ENCODE measurements at places on chromosomes 1 and 21.

- H3K27me3 ChIP-seq, result no peaks in the 10 kb centered on the region
- no peak for DNase-seq
- H3K4me1 ChIP-seq, result no peaks in the 10 kb centered on the region
- H3K36me3 ChIP-seq, result no peaks in the 10 kb centered on the region
Measured at GRCh38 chr1:175618559-175618958, 124.8 kb downstream of the TNR start.

DNA sequence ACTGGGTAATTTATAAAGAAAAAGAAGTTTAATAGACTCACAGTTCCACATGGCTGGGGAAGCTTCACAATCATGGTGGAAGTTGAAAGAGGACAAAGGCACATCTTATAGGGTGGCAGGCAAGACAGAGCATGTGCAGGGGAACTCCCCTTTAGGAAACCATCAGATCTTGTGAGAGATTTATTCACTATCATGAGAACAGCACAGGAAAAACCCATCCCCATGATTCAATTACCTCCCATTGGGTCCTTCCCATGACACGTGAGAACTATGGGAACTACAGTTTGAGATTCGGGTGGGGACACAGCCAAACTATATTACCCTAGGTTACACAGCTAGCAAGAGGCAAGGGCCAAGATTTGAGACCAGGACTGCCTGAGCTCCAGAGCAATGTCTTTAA, 30.4 kb upstream of the SOX13 start:
- no peak overlapping the region for H3K4me3 ChIP-seq
- no peaks in the 10 kb centered on the region for H3K27me3 ChIP-seq
- H3K4me1 ChIP-seq, result peaks cover 8% of the 10 kb centered on the region
- no peaks in the 10 kb centered on the region for H3K36me3 ChIP-seq

DNA sequence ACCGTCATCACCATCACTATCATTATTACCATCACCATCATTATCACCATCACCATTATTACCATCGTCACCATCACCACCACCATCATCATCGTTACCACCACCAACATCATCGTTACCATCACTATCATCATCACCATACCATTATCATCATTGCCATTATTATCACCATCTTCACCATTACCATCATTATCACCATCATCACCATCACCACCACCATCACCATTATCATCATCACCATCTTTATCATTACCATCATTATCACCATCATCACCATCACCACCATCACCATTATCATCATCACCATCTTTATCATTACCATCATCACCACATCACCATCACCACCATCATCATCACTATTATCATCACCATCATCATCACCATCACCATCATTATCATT, 112.9 kb downstream of the AJAP1 start:
- H3K4me3 ChIP-seq, result no peak overlapping the region
- no peaks in the 10 kb centered on the region for H3K4me1 ChIP-seq
- H3K27ac ChIP-seq, result no peak overlapping the region
- DNase-seq, result no peak
- no peaks in the 10 kb centered on the region for H3K27me3 ChIP-seq
- H3K36me3 ChIP-seq, result no peaks in the 10 kb centered on the region

GRCh38 chr1:29811727-29812407, 575.5 kb downstream of the PTPRU start:
- no peak for DNase-seq
- no peaks in the 10 kb centered on the region for H3K27me3 ChIP-seq
- no peak overlapping the region for H3K4me3 ChIP-seq
- H3K27ac ChIP-seq, result no peak overlapping the region
- H3K4me1 ChIP-seq, result no peaks in the 10 kb centered on the region
- no peaks in the 10 kb centered on the region for H3K36me3 ChIP-seq

DNA sequence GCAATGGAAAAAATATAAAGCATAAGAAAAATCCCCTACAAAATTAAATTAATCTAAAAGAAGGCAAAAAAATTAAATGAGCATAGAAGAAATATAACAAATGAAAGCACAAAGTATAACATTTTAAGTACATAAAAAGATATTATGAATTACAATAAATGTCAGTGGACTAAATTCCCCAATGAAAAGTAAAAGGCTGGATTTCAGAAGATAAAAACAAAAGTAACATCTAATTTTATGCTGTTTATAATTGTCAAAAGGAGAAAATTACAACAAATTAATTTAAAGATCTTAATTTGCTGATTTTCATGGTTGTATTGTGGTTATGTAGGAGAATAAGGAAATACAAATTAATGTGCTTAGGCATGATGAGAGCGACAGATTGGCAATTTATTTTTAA, 92.8 kb downstream of the NGF start:
- H3K27me3 ChIP-seq, result no peaks in the 10 kb centered on the region
- DNase-seq, result no peak
- no peak overlapping the region for H3K4me3 ChIP-seq

DNA sequence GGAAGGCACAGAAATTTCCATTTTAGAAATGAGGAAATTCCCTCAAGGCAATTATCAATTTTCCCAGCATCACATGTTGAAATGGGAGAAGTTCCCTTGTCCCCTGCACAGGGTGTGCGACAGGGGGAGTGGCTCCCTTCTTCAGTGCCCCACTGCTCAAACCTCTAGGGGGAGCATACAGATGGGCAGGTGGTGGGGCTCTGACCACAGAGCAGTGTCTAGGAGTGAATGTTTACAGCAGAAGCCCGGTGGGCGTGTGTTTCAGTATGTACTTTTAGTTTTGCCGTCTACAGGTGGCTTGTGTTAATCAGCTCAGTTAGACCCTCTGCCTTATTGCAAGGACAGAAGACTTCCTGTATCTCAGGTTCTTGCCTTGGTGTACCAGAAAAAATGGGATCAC, 493.7 kb upstream of the PLXNA2 start:
- H3K36me3 ChIP-seq, result no peaks in the 10 kb centered on the region
- DNase-seq, result no peak
- H3K27ac ChIP-seq, result no peak overlapping the region
- no peaks in the 10 kb centered on the region for H3K27me3 ChIP-seq
- no peaks in the 10 kb centered on the region for H3K4me1 ChIP-seq

DNA sequence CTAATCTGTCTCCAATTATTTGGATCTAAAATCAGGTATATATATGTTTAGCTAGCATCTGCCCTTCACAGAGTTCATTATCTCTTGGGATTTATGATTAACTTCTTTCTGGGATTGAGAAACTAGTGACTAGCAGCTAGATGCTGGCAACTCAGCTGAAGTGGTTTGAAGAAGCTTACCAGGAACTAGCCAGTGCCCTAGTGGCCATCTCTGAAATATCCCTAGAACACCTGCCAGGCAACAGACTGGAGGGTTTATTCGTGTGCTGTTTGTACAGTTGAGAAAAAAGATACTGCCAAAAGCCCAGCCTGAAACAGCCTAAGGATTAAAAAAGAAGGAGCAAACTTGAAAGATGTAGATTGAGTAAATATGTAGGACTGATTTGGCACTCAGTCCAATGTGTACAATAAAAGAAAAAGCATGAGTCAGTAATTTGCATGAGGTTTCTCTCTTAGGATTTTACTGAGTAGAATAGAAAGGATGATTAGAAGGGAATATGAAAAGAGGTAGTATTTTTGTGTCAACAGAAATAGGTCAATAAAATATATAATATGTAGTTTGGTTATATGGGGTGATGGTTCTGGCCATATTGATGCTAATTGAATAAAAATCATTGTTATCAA, 1144.6 kb upstream of the ADGRL2 start:
- no peak overlapping the region for H3K27ac ChIP-seq
- H3K27me3 ChIP-seq, result no peaks in the 10 kb centered on the region
- DNase-seq, result no peak
- no peaks in the 10 kb centered on the region for H3K4me1 ChIP-seq

- no peak overlapping the region for H3K4me3 ChIP-seq
- no peaks in the 10 kb centered on the region for H3K36me3 ChIP-seq
- no peaks in the 10 kb centered on the region for H3K4me1 ChIP-seq
Measured at GRCh38 chr1:246335151-246335550, 171.9 kb downstream of the SMYD3 start.

DNA sequence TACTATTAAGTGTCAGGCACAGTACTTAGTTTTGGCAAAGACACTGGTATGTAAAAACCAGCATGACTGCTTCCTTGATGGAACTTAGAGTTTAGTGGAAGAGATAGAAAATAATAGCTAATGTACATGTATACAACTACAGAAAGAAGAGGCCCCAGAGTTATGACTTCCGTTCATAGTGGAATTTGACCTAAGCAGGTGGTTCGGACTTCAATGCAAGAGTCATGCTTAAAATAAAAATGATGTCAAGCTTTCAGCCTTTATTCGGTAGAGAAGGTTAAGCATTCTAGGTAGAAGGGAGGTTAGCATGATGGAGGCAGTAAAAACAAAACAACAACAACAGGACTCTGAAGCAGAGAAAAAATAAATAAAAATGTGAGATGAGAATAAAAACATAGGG, 165.9 kb downstream of the KCNT2 start:
- DNase-seq, result no peak
- H3K27ac ChIP-seq, result no peak overlapping the region
- H3K36me3 ChIP-seq, result no peaks in the 10 kb centered on the region
- H3K4me3 ChIP-seq, result no peak overlapping the region
- no peaks in the 10 kb centered on the region for H3K27me3 ChIP-seq
- H3K4me1 ChIP-seq, result no peaks in the 10 kb centered on the region

DNA sequence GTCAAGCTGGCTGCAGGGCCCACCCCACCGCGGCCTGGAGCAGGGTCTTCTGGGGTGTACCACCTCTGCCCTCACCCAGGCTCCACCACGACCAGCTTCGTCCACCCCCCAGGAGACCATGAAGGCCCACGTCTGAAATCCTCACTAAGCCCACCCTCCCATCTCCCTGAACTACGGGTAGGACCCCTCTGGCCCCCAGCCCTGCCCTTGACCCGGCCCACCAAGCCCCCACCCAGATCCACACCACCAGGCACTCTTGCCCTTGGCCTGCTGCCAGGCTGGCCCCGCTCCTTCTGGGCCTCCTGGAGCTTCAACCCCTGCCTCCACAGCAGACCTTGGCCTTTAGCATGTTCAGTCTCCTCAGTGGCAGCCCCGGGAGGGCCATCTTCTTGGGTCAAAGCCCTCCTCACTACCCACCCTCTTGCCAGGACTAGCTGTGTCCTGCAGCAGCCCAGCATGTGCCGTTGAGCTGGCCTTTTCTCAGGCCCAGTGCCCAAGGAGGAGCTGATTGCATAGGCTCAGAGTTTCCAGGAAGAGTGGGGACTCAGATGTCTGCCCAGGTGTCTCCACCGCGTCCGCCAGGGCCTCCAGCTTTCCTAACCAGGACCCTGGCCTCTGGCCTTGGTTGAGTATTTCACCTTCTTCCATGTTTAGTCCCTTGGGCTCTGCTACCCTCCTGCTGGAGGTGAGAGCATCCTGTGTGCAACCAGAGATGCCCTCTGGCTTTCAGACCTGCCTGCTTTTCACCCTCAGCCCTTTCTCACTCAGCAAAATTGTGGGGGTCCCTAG, 17.7 kb upstream of the SAMD11 start:
- H3K36me3 ChIP-seq, result no peaks in the 10 kb centered on the region
- H3K27me3 ChIP-seq, result peaks cover 5% of the 10 kb centered on the region
- peak overlapping the region; percentile 59 for H3K4me3 ChIP-seq
- DNase-seq, result no peak
- H3K27ac ChIP-seq, result no peak overlapping the region
- H3K4me1 ChIP-seq, result peaks cover 20% of the 10 kb centered on the region

GRCh38 chr1:160460683-160461287, 60.4 kb downstream of the VANGL2 start:
- no peak overlapping the region for H3K27ac ChIP-seq
- H3K4me3 ChIP-seq, result no peak overlapping the region
- DNase-seq, result no peak
- no peaks in the 10 kb centered on the region for H3K4me1 ChIP-seq
- H3K36me3 ChIP-seq, result no peaks in the 10 kb centered on the region

DNA sequence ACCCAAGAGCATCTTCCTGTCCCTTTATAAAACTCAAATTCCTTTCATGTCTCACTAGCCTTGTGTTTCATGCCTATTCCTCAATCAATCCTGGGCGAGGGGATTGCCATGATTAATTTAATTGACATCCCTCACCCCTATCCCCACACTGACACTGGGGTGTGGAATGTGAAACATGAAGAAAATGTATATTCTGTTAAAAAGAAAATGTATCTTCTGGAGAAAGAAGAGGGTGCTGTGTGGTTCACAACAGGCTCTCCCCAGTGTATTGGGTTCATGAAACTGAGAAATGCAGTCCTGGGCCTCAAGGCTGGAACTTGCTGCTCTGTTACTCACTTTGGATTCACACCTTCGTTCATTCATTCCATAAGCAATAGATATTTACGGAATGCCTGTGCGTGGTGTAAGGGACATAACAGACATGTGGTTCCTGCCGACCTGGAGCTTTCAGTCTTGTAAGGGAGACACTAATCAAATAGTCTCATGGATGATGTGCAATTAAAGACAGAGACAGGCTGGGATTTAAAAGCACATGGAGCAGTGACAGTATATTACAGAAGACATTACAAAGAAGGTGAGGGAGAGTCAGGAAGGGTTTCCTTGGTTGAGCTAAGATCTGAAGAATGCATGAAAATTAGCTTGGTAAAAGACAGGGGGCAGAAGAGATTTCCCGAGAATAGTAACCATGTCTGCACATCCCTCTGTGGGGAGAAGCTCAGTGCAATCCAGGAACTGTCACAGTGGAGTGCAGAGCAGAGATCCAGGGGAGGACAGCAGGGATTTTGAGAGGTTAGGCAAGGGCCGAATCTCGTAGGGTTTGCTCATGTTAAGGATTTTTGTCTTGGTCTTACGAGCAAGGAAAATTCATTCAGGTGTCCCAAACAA, 32.1 kb downstream of the SERTAD4 start:
- peaks cover 40% of the 10 kb centered on the region for H3K4me1 ChIP-seq
- H3K36me3 ChIP-seq, result no peaks in the 10 kb centered on the region
- no peaks in the 10 kb centered on the region for H3K27me3 ChIP-seq
- DNase-seq, result peak; percentile 32
- no peak overlapping the region for H3K27ac ChIP-seq

GRCh38 chr21:31370893-31371544, 27.0 kb upstream of the TIAM1 start:
- no peaks in the 10 kb centered on the region for H3K36me3 ChIP-seq
- H3K27me3 ChIP-seq, result peaks cover 3% of the 10 kb centered on the region
- H3K4me1 ChIP-seq, result peaks cover 25% of the 10 kb centered on the region
- H3K4me3 ChIP-seq, result no peak overlapping the region

DNA sequence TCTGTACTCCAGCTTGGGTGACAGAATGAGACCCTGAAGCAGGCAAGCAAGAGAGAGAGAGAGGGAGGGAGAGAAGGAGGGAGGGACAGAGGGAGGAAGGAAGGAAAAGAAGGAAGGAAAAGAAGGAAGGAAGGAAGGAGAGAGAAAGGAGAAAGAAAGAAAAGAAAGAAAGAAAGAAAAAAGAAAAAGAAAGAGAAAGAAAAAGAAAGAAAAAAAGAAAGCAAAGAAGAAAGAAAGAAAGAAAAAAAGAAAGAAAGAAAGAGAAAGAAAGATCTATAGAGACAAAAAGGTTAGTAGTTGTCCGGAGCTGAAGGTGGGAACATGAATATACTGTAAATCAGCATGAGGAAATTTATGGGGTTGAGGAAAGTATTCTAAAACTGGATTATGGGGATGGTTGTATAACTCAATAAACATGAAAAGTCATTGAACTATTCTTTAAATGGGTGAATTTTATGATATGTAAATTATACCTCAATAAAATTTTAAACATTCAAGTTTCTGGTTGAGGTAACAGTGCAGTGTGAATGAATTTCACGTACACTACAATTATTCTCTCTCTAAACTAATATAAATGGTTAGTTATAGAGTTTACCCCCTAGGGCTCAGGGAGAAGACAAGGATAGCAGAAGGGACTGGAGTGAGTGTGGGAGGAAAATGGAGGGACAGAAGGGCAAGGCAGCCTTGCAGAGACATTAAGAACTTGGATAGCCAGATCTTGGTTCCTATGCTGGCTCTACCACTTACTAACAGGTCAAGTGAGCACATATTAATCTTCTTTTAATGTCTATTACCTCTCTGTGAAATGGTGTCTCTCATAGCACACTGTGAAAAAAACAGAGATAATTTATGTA, 24.8 kb upstream of the SERTAD4 start:
- H3K36me3 ChIP-seq, result no peaks in the 10 kb centered on the region
- H3K27me3 ChIP-seq, result no peaks in the 10 kb centered on the region
- no peaks in the 10 kb centered on the region for H3K4me1 ChIP-seq
- H3K4me3 ChIP-seq, result no peak overlapping the region
- no peak overlapping the region for H3K27ac ChIP-seq

Measured in astrocyte (in vitro differentiated cells and primary cell).